ENCODE measurements at places on chromosomes 5 and 9.

DNA sequence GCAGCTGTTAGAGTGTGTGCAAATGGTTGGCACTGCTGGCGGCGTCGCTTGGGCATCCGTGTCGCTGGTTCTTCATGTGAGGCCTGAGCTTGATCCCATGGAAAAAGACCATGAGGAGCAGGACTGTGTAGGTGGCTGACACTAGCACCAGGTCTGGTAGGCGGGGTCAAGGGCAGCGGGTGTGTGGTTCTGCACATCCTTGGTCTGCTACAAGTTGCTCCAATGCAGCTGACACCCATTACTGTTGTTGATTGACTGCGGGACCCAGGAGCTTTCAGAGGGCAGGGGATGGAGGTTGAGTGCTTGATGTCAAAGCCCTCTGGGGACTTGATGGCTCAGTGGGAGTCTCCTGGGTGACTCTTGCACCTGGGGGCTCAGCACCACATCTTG, 29.0 kb upstream of the PITX1 start:
- DNase-seq: no peak

DNA sequence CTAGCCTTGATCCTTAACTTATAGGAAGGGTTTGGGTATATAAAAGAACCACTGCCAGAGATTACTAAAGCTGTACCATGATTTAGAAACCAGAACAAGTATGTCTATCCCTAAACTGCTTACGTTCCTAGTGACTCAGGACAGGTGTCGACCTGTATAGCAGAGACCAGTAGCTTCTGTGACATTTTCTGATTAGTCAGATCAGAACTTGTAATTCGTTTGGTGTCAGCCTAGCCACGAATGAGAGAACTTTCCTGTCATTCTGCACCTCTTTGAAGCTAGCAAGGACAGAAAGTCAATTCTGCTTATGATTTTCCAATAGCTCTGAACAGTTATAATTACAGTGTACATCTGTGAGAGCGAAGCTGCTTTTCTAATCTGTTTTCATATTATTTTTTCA, 39.5 kb downstream of the PRKACG start:
- DNase-seq: peak; percentile 66

- DNase-seq: no peak
Observed at GRCh38 chr5:6574537-6575245, 58.2 kb downstream of the NSUN2 start.

- DNase-seq: no peak
Observed at GRCh38 chr5:148790545-148791333, 35.7 kb upstream of the ADRB2 start.

DNA sequence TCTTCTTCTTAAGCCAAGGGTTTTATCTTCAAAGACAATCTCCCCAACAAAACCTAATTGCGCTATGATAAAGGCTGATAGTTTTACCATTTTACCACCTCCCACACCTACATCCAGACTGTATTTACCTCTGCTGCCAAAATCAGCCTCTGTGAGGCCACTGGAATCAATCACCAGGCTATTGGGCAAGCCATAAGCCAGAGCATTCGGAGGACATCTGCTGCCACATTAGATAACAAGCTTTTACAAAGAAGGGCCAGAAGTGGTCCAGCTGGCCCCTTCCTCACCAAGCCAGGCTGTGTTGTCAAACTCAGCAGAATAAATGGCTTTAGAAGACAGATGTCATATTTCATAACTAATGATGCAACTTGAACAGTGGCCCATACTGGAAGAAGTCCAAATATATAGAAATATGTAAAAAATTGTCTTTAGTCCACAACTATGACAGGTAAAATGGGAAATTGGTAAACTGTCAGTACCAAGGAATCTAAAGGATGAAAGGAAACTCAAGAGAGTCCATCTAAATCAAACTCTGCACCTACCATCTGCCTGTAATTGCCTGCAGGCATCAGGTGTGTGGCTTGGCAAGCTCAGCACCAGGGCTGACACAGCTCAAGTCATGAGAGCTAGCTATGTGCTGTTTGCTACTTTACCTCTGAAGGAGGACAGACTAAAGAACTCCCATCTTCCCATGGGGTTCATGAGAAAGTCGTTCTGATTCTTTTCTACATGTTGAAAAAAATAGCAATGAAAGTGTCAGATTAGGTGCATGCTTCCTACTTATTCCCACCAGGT, 16.1 kb downstream of the SLC45A2 start:
- no peak for DNase-seq

DNA sequence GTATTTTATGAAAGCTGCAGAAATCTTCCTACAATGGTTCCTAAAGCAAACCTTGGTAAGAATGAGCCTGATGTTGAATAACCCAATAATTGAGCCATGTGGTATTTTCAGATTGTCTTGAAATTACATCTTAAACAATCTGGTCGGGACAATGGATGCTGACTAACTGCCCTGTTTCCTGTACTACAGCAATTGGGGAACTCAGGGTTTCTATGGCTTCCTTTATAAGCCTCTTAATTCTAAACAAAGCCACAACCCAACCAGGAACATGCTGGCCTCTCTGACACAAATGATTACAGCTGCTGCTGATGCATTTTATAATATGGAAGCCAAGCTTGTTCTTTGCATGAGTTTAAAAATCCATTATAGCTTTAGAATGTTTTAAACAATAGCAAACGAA, 30.2 kb downstream of the PTPN3 start:
- DNase-seq: no peak

DNA sequence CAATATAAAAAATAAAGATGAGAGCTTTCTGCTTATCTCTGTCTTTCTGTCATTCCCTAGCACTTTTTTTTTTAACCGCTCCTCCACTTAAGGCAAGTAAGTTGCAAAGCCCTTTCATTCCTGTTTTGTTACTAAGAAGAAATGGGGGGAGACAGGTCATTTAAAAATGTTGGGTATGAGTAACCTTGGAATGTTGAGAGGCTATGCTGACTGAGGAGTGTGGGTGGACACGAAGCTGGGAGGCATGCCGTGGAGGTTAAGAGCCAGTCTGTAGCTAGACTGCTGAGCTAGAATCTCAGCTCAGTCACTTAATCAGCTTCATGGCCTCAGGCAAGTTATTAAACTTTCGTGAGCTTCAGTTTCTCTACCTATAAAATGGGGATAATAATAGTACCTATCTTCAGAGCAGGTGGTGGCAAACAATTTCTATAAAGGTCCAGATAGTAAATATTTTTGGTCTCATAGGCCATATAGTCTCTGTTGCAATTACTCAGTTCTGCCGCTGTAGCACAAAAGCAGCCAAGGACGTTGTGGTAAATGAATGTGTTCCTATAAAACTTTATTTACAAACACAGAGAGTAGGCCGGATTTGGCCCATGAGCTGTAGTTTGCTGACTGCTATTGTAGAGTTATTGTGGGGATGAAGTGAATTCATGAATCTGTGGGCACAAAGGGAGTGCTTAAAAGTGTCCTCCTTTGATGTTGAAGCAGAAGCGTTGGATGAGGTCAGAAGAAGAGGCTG, 220.0 kb downstream of the GABBR2 start:
- no peak for DNase-seq

- DNase-seq: no peak
Observed at GRCh38 chr9:100033877-100034551, 64.8 kb downstream of the ERP44 start.

- DNase-seq: no peak
Observed at GRCh38 chr5:43620944-43621505, 18.0 kb downstream of the NNT start.

DNA sequence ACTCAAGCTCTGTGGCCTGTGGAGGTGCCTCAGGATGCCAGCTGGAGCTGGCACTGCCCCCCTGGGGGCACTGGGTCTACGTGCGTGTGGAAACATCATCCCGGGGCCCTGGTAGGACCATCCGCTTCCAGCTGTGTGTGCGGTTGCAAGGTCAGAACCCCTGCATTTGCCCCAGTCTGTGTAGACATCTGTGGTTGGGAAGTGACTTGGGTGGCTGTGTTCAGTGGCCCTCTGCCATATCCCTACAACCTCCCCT, 12.5 kb downstream of the TMEM8B start:
- DNase-seq: no peak

DNA sequence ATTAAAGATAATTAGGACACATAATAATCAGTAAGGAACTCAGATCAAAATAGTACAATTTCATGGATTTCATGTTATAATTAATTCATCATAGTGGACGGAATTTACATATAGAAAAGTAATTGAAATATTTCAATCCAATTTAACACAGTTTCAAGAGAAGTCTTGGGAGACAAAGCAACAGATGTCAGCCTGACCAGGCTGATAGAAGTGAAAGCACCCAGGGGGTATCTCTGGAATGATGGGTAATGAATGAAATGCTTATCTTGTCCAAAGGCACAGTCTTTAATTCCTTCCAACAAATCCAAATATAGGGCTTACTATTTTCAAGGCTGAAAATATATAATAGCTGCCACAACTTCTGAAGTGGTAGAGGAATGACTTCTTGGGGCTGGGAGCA, 629.3 kb upstream of the RGMB start:
- no peak for DNase-seq

DNA sequence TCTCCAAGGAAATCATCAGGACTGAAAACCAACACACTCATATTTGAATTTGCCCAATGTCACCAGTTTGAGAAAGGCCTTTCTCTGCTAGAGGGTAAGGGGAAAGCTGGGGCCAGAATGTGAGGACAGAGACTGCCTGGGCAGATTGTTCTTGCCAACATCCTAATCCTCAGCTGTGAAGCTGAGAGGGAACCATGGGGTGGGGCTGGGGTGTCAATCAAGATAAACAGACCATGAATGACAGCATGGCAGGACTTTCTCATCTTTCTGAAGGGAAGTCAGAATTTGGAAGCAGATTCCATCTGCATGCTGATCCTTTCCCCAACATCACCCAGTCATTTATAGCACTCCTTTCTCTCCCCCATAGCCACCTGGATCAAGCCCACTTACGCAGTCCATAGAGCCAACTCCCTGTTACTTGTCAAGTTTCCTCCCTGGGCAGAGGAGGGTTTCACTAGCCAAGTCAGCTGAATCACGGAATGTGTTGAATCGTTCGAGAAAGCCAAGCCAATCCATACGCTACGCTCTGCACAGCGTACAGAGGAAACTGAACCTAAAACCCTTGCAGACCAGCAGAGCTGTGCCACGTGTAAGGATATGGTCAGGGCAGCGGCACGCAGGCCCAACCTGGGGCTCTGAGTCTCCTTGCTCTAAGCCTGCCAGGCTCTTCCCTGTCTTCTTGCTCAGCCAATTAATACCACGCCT, 14.9 kb downstream of the GLDC start:
- DNase-seq: no peak

GRCh38 chr5:30113542-30113941, 1079.9 kb upstream of the CDH6 start:
- DNase-seq: no peak

- DNase-seq: no peak
Observed at GRCh38 chr5:52760695-52761366, 26.9 kb upstream of the ITGA1 start.

GRCh38 chr5:473551-474192, 30.7 kb downstream of the EXOC3 start:
- DNase-seq: no peak

- no peak for DNase-seq
Observed at GRCh38 chr5:1659100-1659981, 135.6 kb upstream of the LPCAT1 start.

- DNase-seq: no peak
Observed at GRCh38 chr9:98021306-98022040, 35.1 kb upstream of the NANS start.

DNA sequence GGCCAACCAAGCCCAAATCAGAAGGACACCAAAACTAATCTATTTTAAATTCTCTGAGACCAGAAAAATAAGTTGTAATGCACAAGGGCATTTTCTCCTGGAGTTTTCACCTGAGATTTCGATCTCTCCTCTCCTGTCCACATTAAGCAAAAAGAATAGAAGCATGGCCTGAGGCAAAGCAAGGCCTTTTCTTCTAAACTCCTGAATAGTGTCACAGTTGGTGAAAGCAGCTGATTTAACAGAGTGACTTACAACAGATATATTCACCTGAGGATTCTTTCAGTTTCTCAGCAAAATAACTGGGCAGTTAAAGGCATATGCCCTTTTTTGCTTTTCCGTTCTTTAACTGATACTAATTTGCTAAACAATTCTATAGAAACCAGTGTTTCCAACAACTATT, 547.7 kb downstream of the EFNA5 start:
- no peak for DNase-seq

- DNase-seq: peak; percentile 24
Observed at GRCh38 chr5:80399526-80400239, 8.2 kb upstream of the ZFYVE16 start.

DNA sequence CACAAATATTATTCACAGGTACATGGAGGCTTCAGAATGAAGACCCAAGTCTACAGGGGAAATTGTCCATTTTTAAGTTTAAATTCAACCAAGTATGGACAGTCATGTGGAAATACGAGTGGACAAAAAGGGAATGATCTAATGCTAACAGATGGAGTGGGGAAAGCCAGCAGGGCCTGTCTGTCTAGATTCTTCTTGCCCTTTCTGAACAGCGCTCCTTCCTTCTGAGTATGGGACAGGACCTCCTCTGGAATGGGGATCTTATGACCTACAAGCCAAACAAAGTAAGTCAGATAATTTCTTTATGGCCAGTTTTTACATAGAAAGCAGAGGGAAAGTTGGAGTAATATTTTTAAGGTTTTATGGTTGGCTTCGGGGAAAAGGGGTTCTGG, 119.8 kb upstream of the NEK6 start:
- DNase-seq: no peak

GRCh38 chr9:38068701-38069628, at the start of gene SHB:
SHB (minus strand) TSS chr9:38069227; CDS start chr9:38068645, 582 bp downstream.
- DNase-seq: peak; percentile 95

DNA sequence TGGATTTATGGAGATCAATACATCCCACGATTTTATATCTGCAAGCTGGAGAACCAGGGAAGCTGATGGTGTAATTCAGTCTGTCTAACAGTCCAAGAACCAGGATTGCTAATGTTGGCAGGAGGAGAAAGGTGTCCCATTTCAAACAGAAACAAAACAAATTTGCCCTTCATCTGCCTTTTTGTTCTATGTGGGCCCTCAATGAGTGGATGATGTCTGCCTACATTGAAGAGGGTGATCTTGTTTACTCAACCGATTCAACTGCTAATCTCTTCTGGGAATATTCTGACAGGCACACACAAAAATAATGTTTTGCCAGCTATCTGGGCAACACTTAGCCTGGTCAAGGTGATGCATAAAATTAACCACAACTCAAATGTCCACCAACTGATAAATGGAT, 65.1 kb upstream of the IL33 start:
- no peak for DNase-seq

GRCh38 chr9:95206143-95206542, 111.4 kb downstream of the FANCC start:
- no peak for DNase-seq

DNA sequence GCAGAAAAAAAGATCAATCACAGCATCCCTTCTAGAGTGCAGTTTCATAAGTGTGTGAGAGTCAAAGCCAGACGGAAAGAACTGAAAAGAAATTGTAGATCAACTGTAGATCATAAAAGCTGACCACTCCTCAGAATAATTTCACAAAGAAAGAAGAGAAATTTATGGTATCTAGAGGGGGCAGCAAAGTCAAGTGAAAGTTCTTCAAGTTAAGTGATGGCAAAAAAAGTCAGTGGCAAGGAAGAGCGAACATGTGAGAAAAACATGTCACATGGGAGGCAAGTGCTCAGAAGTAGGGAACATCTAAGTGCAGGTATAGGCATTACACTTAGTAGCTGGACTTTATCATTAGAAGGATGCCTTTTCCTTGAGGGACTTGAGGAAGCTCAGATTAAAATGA, 245.1 kb upstream of the ISL1 start:
- DNase-seq: no peak

- DNase-seq: no peak
Observed at GRCh38 chr9:130140706-130141105, 31.5 kb upstream of the NCS1 start.

GRCh38 chr9:36137392-36138004, 965 bp downstream of the GLIPR2 start:
- DNase-seq: no peak
